SW480 (cell line): ENCODE measurements at places on chromosomes 6 and 20.
A peak's percentile ranks its signal among the peaks of the same experiment; 100 is the strongest.

- peak; percentile 17 for DNase-seq
These were observed 472.3 kb upstream of the CITED2 start for GRCh38 chr6:139846538-139847456.

GRCh38 chr6:31399589-31400466 lies 3.6 kb upstream of the MICA start:
- peak; percentile 87 for DNase-seq

- no peak for DNase-seq
These were observed 3.3 kb downstream of the NPEPL1 start for GRCh38 chr20:58695895-58696375.

GRCh38 chr20:4867051-4867450 lies 134.3 kb downstream of the SLC23A2 start:
- DNase-seq, result peak; percentile 9

GRCh38 chr6:7580537-7580926 lies 9.5 kb upstream of the SNRNP48 start:
- DNase-seq, result no peak

- no peak for DNase-seq
These were observed 1.1 kb downstream of the DEF6 start for GRCh38 chr6:35298625-35299140.

GRCh38 chr6:18680842-18681241 lies 293.7 kb downstream of the RNF144B start:
- DNase-seq, result no peak

DNA sequence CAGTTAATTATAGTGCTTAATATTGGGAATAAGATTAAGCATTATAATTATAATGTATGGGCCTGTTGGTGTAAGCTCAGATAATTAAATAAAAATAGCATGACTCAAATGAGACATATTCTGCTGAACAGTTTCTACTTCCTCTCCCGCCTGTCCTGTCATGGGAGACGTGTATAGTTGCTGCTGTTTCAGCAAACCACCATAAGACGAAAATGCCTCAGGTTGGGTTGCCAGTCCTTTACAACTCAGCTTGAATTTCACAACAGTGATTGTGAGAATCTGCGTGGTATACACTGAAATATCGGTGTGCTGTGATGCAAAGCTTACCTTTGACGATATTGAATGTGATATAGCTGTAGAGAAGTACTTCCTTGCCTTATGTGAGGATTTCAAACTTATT lies 99.5 kb downstream of the POPDC3 start:
- DNase-seq, result no peak

- DNase-seq, result no peak
These were observed 142.2 kb downstream of the CDH4 start for GRCh38 chr20:61394088-61394799.

DNA sequence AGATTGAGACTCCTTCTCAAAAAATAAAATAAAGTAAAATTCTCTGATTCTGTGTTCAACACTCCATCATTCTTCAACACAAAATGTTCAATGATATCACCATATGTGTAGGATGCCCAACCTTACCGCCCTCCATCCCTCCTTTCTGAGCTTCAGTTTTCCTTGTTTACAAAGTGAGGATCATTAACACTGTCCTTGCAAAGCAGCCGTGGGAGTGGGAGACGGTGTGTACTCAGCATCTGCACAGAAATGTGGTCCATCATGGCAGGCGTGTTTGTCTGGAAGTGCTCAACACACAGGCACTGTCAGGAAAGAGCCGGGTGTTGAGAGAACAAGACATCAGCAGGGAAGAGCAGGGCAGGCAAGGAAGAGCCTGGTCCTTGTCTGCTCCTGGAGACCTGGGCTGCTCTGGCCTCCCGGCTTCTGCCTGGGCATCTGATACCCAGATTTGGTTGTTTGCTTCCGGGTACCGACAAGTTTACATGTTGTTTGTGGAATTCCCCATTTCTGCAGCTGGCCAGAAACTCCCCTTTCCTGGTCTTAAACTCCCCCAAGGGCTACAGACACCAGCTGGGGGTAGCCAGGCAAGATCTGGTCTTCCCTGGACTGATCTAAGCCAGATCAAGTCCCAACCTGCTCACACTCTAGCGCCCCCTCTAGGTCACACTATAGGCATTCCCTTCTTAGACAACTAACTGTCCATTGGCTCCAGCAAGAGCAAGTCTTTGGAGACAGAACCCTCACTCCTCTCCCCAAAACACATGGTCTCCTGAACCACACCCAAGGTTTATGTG lies 26.7 kb upstream of the TTPAL start:
- DNase-seq, result peak; percentile 31

GRCh38 chr6:125924169-125924568 lies 32.4 kb upstream of the HINT3 start:
- no peak for DNase-seq

DNA sequence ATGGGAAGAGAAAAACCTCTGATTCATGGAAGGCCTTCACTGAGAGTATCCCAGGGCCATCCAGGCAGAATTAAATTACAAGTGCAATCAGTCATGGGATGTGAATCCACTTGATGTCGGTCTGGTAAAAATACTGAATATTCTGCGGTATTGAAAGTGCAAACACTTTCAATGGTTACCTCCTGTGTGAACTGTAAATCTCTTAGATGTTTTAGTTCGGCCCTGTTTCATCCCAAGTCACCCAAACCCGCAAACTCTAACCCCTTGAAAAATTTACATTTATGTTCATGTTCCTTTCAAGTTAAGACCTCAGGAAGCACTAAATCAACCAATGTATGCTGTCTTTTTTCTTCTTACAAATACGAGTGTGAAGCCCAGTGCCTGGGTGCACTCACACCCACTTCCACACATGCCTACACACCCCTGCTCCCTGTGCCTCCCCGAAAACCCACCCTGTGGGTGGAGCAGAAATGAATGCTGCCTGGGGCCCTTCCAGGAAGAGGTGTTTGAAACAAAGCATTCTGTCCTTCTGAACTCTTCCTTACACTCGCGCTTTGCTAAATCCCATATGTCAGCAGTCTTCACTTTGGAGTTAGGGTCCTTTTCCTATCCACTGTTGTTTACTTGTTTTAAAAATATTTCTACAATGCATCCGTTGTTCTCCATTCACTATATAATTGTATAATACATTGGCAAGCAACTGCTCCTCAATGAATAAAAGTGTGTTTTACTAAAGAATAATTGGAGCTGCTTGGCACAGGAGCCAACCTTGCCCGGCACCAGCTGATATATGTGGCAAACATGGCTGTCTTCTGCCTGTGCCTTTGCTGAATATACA lies 62.7 kb downstream of the FYN start:
- peak; percentile 99 for DNase-seq

DNA sequence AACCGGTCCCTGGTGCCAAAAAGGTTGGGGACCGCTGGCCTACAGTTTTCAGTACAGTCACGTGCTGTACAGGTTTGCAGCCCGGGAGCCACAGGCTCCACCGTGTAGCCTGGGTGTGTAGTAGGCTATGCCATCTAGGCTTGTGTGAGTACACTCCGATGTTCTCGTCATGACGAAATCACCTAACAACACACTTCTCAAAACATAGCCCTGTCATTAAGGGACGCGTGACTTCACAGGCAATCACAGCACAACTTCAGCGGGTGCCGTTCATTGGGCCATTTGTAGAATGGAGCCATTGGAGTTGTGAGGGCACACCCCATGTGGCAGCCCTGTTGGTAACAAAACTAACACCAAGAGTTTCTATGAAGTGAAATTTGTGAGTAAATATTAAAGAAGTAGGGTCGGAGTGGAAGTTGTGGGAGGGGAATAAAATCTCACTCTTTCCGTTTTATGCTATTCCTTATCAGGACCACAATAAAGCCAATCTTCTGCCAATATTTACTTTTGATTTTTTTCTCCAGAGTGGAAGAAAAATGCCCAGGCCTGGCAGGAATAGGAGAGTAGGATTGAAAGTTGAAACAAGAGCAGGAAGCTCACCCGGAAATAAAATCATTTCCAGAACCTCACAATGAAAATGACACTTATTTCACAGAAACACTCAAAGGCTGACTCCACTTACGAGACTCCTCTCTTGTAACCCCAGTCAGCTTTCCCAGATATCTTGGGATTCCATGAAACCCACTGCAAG lies 63.7 kb upstream of the PTPN1 start:
- no peak for DNase-seq

GRCh38 chr6:116099036-116099435 lies 1.6 kb upstream of the NT5DC1 start:
- DNase-seq, result no peak

- DNase-seq, result no peak
These were observed 109.9 kb upstream of the THBS2 start for GRCh38 chr6:169363590-169363989.

DNA sequence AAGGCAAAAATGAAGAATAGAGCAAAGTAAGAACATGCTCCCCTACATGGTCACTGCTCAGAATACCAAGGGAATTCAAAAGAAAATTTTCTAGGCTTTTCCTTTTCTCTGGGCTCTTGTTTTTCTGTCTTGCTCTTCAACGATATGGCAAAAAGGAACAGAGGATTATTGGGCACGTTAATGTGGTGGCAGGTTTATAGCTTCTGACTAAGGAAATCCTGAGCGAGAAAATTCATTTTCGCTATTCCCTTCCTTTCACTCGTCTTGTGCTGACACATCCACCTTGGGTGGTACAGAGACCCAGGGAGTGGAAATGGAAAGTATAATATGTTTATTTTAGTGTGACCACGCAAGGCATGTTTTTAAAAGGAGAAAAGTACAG lies 132.8 kb downstream of the TRIM27 start:
- no peak for DNase-seq

DNA sequence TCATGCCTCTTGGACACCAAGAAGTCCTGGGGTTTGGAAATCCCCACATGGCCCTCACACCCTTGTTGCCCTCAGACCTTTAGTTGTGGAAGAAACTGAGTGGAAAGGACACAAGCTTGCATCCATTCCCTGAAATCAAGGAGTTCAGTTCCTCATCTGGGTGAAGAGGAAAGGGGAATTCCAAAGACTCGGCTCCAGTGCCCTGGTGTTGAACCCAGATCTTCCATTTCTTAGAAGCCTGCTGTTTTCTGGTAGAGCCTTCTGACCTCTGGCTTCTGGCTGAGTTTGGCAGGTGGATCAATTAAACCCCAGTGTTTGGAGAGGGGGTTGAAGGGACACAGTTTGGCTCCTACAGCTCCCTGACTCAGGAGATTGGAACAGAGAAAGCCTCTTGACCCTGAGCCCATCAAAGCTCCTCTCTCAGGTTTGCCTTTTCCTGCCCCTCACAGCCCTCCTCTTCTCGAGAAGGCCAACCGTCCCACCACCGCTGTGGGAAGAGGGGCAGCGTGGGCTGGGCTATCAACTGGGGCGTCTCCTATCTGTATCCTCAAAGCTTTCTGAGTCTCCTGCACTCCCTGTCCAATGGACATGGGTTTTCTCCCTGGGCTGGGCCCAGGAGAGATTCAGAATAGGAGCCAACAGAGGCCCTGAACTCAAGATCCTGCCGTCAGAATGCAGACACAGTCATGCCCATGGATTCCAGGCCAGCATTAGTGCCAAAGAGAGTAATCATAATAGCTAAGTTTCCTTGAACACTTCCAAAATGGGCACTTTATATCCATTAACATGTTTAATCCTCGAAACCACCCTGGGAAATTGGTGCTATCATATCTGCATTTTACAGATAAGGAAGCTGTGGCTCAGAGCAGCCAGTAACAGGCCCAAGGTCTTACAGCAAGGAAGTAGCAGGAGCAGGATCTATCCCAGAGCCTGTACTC lies 146.2 kb downstream of the VEGFA start:
- no peak for DNase-seq

- no peak for DNase-seq
These were observed 2.3 kb downstream of the ARFRP1 start for GRCh38 chr20:63705232-63706026.

- DNase-seq, result peak; percentile 61
These were observed 159.7 kb upstream of the RPS6KA2 start for GRCh38 chr6:166786704-166787293.

DNA sequence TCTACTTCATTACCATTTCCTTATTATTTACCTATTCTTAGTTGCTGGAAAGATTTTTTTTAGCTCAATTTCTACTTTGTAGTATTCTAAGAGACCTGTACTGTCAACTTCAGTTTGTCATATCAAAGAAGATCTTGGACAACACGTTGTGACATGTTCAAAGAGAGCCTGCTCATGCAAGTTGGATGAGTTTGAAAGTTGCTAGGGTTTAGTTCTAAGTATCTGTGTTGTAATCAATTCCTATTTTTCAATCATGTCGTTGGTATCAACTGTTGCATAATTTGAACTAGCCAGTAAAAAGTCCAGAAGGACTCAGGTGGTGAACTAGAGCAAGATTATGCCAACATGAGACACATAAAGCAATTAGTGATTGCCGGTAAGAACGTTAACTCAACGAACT lies 30.2 kb downstream of the PKIB start:
- DNase-seq, result no peak

GRCh38 chr6:24927985-24928745 lies 7.6 kb downstream of the RIPOR2 start:
- no peak for DNase-seq
